Stimulated activated naive B cell treated with anti-CD40 and anti-IgM and Interleukin-4, amounts not matched to agents 10 μg/mL and 1 μg/mL and 100 μg/mL, for 72 hours (primary cell): ENCODE measurements at places on chromosomes 3 and 15.

- no peak overlapping the region for H3K4me3 ChIP-seq
- no peak for DNase-seq
- peaks cover 46% of the 10 kb centered on the region for H3K36me3 ChIP-seq
- H3K4me1 ChIP-seq: no peaks in the 10 kb centered on the region
Observed at GRCh38 chr3:42557854-42558253, 23.9 kb downstream of the SEC22C start.

DNA sequence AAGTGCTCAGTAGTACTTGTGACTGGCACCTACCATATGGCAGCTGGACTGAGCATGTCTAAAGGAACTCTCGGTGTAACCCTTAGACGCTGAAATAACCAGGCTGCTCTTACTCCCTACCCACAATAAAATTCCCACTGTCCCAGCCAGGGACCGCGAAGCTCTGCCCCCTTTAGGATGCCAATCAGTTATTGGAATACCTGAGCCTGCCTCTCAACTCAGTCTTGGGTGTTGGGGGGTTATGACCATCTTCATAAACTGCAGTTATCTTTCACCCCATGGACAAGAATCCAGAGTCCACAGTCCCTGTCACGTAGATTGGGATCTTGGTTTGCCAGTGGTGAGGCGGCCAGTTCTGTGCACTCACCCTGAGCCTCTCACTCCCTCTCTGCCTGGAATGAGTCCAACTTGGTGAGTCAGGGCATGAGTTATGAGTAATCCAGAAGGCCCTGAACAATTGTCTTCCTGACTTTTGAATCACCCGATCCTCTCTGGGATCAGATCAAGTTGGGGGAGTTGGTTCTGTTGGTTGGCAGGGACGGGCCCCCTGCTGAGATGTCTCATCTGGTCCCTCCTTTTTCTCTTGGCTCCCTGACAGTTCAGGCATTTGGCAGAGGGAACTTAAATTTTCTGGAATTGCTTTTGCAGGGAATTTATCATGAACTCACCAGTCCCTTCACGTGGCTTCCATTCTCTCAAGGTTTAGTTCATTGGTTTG, 120.1 kb upstream of the UBE2E1 start:
- no peaks in the 10 kb centered on the region for H3K4me1 ChIP-seq
- H3K27me3 ChIP-seq: no peaks in the 10 kb centered on the region
- H3K27ac ChIP-seq: no peak overlapping the region
- H3K36me3 ChIP-seq: peaks cover 6% of the 10 kb centered on the region

- H3K27ac ChIP-seq: no peak overlapping the region
- H3K4me3 ChIP-seq: no peak overlapping the region
- H3K27me3 ChIP-seq: no peaks in the 10 kb centered on the region
- no peaks in the 10 kb centered on the region for H3K36me3 ChIP-seq
- no peak for DNase-seq
- H3K4me1 ChIP-seq: no peaks in the 10 kb centered on the region
Observed at GRCh38 chr3:154801729-154802128, 278.4 kb upstream of the MME start.

GRCh38 chr15:22955544-22956119, 24.5 kb downstream of the CYFIP1 start:
- DNase-seq: no peak
- H3K4me3 ChIP-seq: no peak overlapping the region
- peaks cover 7% of the 10 kb centered on the region for H3K27me3 ChIP-seq
- no peaks in the 10 kb centered on the region for H3K36me3 ChIP-seq
